ENCODE measurements at places on chromosomes 5 and 9. TPM values are rescaled to one million over a fixed set of nuclear protein-coding genes. Genes with fewer than 3 reads are reported as not detected.

DNA sequence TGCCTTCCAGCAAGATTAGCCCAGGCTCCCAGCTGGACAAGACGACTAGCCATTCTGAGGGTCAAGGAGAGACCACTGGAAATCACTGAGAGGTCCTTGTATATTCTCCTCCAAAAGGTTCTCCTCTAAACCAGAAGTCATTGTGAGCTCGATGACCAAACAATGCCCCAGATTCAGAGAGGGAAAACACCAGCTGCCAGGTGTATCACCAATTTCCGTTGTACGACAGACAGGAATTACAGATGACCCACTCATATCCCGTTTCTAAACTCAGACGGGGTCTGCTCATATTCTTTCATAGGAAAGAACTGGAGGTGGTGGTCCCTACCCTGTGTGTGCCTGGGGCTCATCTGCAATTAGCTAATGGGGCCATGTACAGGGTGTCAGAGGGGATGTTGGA lies 14.2 kb downstream of the FAXDC2 start:
- DNase-seq: no peak
- no peak overlapping the region for H3K27ac ChIP-seq
- no peaks in the 10 kb centered on the region for H3K36me3 ChIP-seq
- no peak overlapping the region for H3K4me3 ChIP-seq
- H3K4me1 ChIP-seq: no peaks in the 10 kb centered on the region

Gene PHF24
- total RNA-seq: not detected

DNA sequence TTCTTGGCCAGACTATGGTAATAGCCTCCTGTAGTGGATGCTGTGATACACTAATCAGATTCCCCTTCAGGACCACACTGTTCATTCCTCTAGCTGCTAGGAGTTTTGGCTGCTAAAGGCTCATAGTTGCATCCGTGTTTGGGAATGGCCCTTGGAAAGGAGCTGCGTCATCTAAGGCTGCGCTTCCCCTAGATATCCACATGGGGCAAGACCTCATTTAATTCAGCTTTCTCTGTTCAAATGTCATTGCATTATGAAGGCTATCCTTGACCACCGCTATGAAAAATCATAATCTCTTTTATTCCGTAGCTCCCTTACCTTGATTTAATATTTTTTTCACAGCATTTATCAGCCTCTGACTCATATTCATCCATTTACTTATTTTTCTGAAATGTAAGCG lies 258.3 kb upstream of the NR4A3 start:
- H3K27ac ChIP-seq: no peak overlapping the region
- no peaks in the 10 kb centered on the region for H3K4me1 ChIP-seq
- no peak for DNase-seq
- H3K36me3 ChIP-seq: no peaks in the 10 kb centered on the region

- DNase-seq: no peak
- no peaks in the 10 kb centered on the region for H3K4me1 ChIP-seq
- H3K27ac ChIP-seq: no peak overlapping the region
- no peaks in the 10 kb centered on the region for H3K36me3 ChIP-seq
- no peak overlapping the region for H3K4me3 ChIP-seq
These were observed 338.6 kb downstream of the EBF1 start for GRCh38 chr5:158761161-158761560.

DNA sequence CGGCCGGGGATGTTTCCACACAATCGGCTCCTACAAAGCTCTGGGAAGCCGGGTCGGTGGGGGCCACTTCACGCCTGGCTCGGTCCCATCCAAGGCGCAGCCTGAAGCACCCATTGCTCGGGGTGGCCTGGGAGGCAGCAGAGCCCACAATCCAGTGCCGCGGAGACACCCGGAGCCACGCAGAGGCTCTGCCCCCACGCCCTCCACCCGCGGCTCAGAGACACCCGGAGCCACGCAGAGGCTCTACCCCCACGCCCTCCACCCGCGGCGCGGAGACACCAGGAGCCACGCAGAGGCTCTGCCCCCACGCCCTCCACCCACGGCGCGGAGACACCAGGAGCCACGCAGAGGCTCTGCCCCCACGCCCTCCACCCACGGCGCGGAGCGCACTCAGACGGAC lies 31.9 kb downstream of the SLC12A7 start:
- no peak overlapping the region for H3K27ac ChIP-seq
- no peaks in the 10 kb centered on the region for H3K27me3 ChIP-seq
- H3K4me1 ChIP-seq: no peaks in the 10 kb centered on the region
- no peaks in the 10 kb centered on the region for H3K36me3 ChIP-seq

Gene PCDHA9
- 0.02 TPM for total RNA-seq

- no peak overlapping the region for H3K4me3 ChIP-seq
- no peaks in the 10 kb centered on the region for H3K36me3 ChIP-seq
- H3K4me1 ChIP-seq: no peaks in the 10 kb centered on the region
- H3K27me3 ChIP-seq: 0 out of 2 replicates have a peak, but pooled peaks cover 5% of the 10 kb centered on the region
- no peak for DNase-seq
These were observed 59.1 kb upstream of the NIPAL4 start for GRCh38 chr5:157400741-157401495.

GRCh38 chr9:25461416-25461815 lies 216.8 kb downstream of the TUSC1 start:
- H3K27me3 ChIP-seq: no peaks in the 10 kb centered on the region
- DNase-seq: no peak
- H3K4me1 ChIP-seq: no peaks in the 10 kb centered on the region
- H3K36me3 ChIP-seq: no peaks in the 10 kb centered on the region
- no peak overlapping the region for H3K4me3 ChIP-seq

- no peaks in the 10 kb centered on the region for H3K36me3 ChIP-seq
- peak within 1 kb of the TSS; percentile 58 for H3K4me3 ChIP-seq
- peaks cover 30% of the 10 kb centered on the region for H3K4me1 ChIP-seq
- no peaks in the 10 kb centered on the region for H3K27me3 ChIP-seq
These were observed at the start of gene SLC12A7 for GRCh38 chr5:1111727-1112289. TSS of gene SLC12A7 (minus strand) at chr5:1112063. CDS start at chr5:1111991, 72 bp downstream.

Data from SJCRH30 (cell line).